Muscle of back (tissue), 13 donors: ENCODE measurements at places on chromosomes 6 and 20.

DNA sequence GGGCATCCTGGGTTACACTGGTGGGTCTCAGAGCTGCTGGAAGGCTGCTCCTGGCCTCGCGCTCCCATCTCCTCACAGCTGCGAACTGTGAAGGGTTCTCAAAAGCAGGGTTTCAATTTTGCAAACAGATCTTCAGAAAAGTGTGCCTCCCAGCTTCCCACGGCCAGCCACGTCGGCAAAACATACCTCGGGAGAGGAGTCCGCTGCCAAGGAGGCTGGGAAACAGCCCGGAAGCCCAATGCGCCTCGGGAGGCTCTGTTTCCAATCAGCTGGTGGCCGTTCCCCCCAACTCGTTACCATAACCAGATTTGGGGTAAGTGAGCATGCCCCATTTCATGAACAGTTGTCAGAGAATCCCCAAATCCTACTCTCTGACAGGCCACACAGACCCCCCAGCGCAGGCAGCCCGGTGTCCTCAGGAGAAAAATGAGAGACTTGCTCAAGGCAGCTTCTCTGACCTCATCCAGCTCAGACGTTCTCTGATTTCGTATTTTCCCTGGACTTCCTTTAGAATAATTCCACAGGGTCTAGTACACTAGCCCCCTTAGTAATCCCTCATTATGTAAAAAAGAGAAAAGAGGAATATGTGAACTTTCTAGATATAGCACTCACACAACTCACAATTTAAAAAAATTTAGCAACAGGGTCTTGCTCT lies 98.4 kb downstream of the SNX5 start:
- DNase-seq, result peak; percentile 67

DNA sequence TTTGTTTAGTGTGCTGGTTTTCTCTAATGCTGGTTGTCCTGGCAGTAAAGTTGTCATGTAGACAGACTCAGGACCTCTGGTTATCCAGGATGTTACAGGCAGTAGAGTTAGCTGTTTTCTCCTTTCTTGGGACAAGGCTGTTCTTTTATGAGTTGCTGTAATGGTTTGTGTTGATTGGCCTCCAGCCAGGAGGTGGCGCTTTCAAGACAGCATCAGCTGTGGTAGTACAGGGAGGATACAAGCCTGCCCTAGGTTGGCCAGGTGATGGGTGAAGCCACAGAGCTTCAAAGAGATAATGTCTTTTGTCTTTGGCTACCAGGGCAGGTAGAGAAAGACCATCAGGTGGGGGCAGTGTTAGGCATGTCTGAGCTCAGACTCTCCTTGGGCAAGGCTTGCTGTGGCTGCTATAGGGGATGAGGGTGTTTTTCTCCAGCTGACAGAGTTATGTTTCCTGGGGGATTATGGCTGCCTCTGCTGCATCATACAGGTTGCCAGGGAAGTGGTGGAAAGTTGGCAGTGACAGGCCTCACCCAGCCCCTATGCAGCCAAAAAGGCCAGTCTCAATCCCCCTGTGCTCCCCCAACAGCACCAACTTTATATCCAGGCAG lies 127.2 kb upstream of the TAB2 start:
- no peak for DNase-seq

GRCh38 chr6:36301781-36302180 lies 31.9 kb downstream of the PNPLA1 start:
- no peak for DNase-seq

GRCh38 chr20:3074812-3075211 lies 3.4 kb downstream of the OXT start:
- DNase-seq, result no peak

DNA sequence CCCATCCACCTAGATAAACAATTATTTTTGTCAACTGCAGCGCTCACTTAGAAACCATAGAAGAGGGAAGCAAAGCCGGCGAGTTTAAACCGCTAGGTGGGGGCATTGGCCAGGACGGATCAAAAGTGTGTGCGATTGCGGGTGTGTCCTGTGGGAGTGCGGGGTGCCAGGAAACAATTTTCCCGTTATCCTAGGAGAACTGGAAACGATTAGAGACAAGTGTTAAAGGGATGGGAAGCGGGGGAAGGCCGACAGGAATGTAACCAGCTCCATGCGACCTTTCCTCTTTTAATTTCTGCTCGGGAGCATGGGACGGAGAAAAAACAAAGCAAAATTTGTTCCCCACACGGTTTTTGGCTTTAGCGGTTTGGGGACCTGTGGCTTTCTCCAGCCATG lies 2.8 kb upstream of the HTR1B start:
- DNase-seq, result peak; percentile 40

GRCh38 chr20:22473293-22473692 lies 111.1 kb downstream of the FOXA2 start:
- DNase-seq, result no peak

DNA sequence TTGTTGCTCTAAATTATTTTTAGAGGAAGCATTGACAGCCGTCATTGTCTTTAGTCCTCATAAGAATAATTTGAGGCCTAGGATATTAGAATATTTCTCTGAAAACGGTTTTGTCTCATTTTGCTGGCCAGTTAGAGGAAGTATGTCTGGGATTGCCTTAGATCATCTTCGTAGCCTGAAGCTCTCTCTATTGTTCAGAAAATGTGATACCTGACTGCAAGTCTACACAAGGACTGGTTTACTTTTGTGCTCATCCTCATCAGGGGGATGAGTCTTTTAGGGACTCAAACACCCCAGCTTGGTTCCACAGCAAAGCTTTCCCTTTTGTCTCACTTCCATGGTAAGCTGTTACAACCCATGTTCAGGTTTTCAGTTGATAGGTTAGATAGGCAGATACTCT lies 141.8 kb downstream of the FARS2 start:
- no peak for DNase-seq

GRCh38 chr6:156126535-156126934 lies 650.6 kb upstream of the ARID1B start:
- no peak for DNase-seq

- peak; percentile 31 for DNase-seq
These were observed 33.0 kb upstream of the KIAA1586 start for GRCh38 chr6:57013521-57013926.

- peak; percentile 98 for DNase-seq
These were observed 951 bp downstream of the NRSN2 start for GRCh38 chr20:347640-348484.

DNA sequence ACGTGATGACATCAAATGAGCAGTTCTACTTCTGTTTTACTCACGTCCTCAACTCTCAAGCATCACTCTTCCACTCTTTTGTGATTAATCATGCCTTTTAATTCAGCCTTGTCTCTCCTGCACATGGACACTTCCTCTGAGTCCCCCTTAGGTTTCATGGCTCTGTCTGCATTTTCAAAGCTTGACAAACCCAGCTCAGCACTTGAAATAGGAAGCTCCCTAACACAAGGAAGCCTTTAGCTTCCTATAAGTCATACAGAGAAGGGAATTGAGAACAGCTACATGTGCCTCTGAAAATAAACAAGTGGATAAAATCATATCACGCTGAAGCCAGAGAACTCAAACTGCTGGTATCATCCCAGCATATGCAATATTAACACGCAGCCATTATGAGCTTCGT lies 21.2 kb downstream of the KIF16B start:
- DNase-seq, result no peak

- DNase-seq, result no peak
These were observed 284.1 kb downstream of the ZNF217 start for GRCh38 chr20:53309515-53309914.

- DNase-seq, result no peak
These were observed 48.0 kb downstream of the GCLC start for GRCh38 chr6:53496797-53497375.

- DNase-seq, result no peak
These were observed 125.6 kb upstream of the MAFB start for GRCh38 chr20:40814631-40814960.

DNA sequence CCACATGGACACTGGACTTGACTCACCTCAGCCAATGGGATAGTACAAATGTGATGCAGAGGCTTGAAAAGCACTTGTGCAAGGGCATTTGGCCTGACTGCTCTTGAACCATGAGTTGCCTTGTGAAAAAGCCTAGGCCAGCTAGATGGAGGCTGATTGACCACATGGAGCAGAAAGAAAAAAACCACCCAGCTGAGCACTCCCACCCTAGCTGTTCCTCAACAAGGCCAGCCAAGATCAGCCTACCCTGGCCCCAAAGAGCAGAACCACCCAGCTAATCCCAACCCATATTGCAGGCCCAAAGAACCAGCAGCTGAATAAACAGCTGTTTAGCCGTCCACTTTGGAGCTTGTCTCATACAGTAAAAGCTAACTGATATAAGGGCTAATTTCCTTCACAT lies 36.7 kb downstream of the PXDC1 start:
- DNase-seq, result no peak

DNA sequence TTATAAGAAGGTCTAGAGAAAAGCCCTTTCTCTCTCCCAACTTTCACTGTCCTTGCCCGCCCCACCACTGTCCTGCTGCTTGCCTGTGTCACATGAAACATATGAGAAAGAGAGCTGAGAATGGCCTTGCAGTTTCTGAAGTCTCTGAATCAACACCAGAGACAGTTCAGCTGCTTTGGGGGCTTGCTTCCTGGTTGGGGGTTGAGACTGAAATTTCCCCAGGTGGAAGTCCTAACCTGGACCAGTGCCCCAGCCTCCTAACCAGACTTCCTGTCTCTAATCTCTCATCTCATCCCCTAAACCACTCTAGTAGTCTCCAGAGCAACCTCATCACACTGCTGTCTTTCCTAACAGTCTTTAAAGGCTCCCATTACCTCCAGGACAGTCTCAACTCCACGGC lies 10.7 kb downstream of the TRAM2 start:
- no peak for DNase-seq

- DNase-seq, result no peak
These were observed 159.4 kb upstream of the GGTLC1 start for GRCh38 chr20:24147961-24148360.

- no peak for DNase-seq
These were observed 168.0 kb downstream of the ZMYND8 start for GRCh38 chr20:47188540-47188939.

- peak; percentile 39 for DNase-seq
These were observed 291.8 kb downstream of the BMP7 start for GRCh38 chr20:56974499-56975250.

GRCh38 chr6:118930680-118931079 lies 4.3 kb downstream of the MCM9 start:
- no peak for DNase-seq

DNA sequence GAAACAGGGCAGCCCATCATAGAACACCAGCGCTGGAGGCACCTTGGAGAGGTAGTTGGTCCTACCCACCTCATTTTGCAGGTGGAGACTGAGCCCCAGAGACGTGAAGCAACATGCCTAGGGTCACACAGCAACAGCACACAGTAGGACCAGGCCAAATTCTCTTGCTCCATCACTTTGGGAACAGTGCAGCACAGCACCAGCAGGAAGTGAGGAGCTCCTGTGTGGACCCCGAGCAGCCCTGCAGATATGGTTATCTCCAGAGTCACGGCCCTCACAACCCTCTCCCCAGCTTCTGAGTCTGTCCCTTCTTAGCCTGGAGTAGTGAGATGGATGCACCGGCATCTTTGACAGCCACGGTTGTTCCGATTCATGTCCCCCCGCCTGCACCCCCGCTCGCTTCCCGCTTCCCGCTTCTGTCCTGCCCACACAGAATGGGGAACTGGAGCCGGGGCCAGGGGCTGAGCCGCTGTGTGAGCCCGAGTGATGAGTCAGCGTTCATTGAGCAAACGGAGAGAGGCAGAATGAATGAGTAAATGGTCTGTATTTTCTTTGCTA lies 72.6 kb upstream of the DUSP22 start:
- no peak for DNase-seq

GRCh38 chr6:108027594-108027993 lies 46.9 kb downstream of the OSTM1 start:
- DNase-seq, result no peak

DNA sequence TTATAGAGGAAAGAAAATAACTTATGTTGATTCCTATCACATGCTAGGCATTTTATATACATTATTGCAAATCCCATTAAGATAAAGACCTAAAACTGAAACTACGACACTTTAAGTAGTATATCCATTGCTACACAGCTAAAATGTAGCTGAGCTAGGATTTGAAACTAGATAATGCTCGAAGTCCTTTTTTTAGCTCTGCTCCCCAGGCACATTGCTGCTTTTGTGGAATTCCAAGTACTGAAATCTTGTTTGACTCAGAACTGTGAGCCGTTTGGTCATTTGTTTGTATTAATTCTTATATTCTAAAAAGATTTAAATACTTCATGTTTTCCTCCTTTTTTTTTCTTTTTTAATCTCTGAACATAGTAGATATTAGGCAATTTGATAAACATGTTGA lies 644.8 kb downstream of the HACE1 start:
- DNase-seq, result peak; percentile 49

- no peak for DNase-seq
These were observed 57.2 kb downstream of the RIOK1 start for GRCh38 chr6:7446619-7447325.

- no peak for DNase-seq
These were observed at the start of gene PCK1 for GRCh38 chr20:57560554-57561355. TSS of gene PCK1 (plus strand) at chr20:57561110. CDS start at chr20:57561412, 302 bp downstream.

GRCh38 chr6:79094938-79095337 lies 16.9 kb upstream of the PHIP start:
- DNase-seq, result no peak

DNA sequence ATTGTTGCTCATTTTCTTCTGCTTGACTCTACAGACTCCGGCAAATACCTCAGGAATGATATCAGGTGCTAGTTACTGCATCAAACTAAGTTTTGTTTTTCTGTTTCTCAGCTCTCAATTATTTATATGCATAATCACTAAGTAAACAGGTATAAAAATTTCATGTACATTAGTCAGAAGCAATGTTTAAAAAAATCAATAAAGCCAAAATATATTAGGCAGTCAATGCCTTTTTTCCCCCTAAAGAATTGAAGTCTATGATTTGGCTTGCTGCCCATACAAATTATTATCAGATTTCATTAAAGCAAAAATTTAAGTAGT lies 20.6 kb upstream of the MRS2 start:
- no peak for DNase-seq

- DNase-seq, result no peak
These were observed 359.4 kb downstream of the HDGFL1 start for GRCh38 chr6:22928775-22929174.

GRCh38 chr6:77173472-77174074 lies 289.7 kb downstream of the HTR1B start:
- DNase-seq, result no peak

- DNase-seq, result no peak
These were observed 5.5 kb downstream of the SIRT5 start for GRCh38 chr6:13579911-13580310.

- DNase-seq, result no peak
These were observed 204.0 kb downstream of the PTPRK start for GRCh38 chr6:128316258-128316929.

DNA sequence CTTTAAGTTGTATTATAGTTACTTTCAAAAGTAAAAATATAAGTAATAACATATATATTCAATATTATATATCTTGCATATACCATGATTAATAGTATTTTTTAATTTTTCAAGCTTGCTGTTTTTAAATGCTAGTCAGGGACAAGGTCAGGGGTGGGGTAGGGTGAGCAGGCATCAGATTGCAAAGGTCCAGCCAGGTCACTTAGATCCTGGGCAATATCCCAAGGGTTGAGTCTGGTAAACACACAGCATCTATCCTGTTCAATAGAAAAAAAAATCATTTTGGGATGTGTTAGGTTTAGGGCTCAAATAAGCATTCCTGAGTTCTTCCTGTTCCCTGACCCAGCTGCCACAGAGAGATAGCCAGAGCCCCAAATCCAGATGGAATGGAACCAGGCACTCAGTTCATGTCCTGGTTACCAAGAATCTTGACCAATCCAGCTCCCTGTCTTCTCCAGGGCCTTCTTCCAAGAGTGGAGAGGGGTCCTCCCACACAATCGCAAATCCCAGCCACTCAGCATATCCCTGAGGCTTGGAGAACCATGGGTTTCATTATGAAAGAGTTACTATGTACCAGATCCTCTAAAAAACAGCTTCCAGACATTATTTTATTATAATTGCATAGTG lies 134.9 kb upstream of the TOP1 start:
- DNase-seq, result no peak
